ENCODE measurements at places on chromosomes 2 and 18.
A peak's percentile ranks its signal among the peaks of the same experiment; 100 is the strongest.

GRCh38 chr2:230942920-230943896 lies 18.2 kb upstream of the GPR55 start:
- no peak for DNase-seq

DNA sequence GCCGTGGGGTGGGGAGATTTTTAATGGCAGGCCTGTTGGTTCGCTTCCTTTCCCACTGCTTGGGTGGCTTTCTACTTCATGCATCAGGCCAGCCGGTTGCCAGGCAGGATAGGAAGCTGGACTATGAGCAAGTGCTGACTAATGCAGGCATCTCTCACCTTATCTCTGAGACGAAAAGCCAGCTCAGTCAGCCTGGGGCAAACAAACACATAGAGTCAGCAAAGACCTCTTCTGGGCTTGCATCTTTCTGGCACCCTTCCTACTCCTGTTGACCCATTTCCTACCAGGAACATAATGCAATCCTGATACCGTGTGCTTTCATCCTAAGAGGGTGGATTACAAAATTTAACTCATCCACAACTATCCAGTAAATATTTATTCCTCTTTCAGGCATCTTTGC lies 416.6 kb upstream of the MEX3C start:
- no peak for DNase-seq

- DNase-seq = peak; percentile 73
Measured at GRCh38 chr2:68828887-68829708, 42.1 kb downstream of the BMP10 start.

GRCh38 chr18:46343931-46344372 lies 239.8 kb downstream of the HAUS1 start:
- DNase-seq = peak; percentile 69
